SK-MEL-5 (cell line): ENCODE measurements at places on chromosomes 1 and 21.

- DNase-seq: no peak
Observed at GRCh38 chr1:109947582-109948284, 36.8 kb upstream of the AHCYL1 start.

- DNase-seq: no peak
Observed at GRCh38 chr1:212455401-212455800, 22.7 kb downstream of the NENF start.

DNA sequence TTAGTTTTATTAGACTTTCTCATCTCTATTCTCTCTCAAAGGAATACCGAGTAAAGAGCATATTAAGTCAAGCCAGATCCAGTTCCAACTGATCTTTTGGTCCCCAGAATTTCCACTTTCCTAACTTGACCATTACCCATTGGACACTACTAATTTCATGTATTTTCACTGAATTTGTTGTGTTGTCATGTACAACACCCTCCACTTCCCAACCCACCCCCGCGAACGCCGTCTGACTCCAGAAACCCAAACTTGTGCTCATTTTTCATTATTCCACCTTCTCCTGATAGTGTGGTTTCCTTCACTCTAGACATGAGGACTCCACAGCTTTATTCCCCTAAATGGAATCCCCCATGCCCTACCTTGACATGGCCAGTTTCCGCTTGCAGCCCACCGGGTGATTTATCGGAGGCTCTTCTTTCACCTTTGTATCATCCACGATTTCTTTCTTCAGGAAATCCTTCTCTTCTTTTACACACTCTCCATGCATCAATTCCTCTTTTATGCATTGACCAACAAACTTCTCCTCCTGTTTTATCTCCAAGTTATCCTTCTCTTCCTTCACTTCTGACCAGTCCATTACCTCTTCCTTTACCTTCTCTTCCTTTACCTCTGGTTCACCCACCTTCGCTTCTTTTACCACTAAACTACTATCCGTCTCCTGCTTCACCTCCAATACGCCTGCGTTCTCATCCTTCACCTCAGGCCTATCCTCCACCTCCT lies 805 bp downstream of the ZNHIT6 start:
- DNase-seq: no peak

DNA sequence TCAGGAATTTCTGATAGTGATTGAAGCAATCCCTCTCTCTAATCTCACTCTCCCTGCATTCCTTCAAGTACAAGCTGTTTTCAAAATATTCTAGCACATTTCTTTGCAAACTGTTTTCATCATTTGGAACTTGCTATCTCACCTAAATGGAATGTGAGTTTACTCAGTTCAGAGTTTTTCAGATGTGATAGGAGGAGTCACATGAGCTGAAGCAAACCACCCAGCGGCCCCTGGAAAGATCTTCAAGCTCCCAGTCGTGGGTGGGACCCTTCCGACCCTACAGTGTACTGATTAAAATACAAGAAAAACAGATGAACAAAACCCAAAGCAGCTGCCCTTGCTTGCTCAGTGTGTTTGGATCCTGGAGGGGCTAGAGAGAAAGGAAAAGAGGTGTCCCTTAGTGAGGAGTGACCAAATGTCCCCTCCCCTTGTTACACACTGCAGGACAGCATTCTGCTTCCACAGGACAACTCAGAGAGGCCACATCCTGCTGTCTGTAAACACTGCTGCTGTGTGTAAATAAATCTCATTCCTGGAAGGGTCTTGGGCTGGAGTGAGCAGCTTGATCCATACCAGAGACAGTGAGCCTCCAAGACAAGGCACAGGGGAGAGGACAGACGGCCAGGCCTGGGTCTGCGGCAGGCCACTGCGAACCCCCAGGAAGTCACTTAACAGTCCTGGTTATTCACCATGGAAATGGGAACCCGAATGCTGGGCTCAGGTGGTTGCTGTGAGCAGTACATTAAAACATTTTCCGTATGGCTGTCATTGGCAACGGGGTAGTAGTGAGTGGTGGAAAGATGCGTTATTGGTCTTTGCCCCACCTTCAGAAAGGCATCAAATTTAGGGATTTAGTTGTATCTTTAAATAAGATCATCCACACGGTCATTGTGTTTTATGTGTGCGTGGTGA lies 229.2 kb downstream of the RHOU start:
- DNase-seq: no peak

- DNase-seq: peak; percentile 95
Observed at GRCh38 chr21:41678924-41679318, 87.9 kb downstream of the RIPK4 start.

DNA sequence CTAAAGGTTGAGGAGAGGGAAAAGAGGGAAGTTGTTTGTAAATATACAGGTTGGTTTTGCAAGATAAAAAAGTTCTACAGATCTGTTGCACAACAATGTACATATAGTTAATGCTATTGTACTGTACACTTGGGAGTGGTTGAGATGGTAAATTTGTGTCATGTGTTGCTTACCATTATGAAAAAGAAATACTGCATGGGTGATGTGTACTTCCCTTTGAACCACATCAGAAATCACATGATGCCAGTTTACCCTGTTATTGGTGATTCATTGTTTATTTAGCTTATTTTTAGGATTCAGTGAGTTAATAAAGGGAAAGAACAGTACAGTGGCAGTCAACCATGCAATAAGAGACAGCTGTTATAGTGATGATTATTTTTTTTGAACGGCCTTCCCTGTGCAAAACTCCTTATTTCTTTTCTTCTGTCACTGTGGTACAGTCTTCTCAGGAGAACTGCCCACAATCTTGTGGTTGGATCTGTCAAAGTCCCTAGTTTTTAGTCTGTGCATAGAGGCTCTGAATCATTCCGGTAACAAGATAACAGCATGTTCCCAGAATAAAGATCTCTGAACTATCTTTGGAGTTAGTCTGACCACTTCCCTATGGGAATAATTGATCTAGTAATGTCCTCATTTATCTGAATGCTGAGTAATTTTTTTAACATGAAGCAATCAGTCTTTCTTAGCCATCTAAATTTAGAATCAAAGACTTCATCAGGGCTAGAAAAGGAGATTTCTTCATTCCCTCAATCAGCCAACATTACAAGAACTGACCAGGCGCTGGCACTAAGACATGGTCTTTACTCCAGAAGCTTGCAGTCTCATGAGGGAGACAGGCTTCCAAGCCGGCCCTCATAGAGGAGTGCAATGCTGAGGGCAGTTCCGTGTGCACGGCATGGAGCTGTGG lies 84.2 kb downstream of the SH3GLB1 start:
- peak; percentile 60 for DNase-seq

DNA sequence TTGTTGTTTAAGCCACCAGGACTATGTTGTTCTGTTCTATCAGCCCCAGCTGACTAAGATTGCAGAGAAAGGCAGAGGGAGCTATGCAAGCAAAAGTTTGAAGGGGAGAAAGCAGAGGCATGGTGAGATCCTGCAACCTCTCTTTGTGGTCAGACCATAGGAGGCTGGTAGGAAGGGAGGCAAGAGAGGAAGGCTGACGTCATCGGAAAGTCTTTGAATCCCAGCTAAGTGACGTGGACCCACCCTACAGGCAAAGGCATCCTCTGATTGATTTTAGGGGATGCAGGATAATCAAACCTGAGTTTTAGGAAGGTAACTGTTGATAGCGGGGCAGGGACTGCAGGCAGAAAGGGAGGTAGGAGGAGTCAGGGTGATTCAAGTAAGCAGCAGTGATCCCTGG lies 23.3 kb upstream of the TNNI1 start:
- peak; percentile 45 for DNase-seq

GRCh38 chr1:184630679-184631060 lies 124.0 kb downstream of the EDEM3 start:
- DNase-seq: no peak

GRCh38 chr1:38134294-38134755 lies 87.7 kb upstream of the POU3F1 start:
- DNase-seq: no peak

DNA sequence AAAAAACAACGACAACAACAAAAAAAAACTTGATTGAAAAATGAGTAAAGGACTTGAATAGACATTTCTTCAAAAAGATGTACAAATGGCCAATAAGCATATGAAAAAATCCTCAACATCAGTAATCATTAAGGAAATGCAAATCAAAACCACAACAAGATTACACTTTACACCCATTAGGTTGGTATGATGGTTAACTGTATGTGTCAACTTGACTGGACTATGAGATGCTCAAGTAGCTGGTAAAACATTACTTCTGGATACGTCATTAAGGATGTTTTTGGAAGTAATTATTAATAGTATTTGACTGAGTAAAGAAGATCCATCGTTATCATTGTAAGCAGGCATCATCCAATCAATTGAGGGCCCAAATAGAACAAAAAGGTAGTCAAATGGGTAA lies 34.9 kb upstream of the LYPLAL1 start:
- no peak for DNase-seq

GRCh38 chr1:114181356-114181755 lies 27.7 kb upstream of the SYT6 start:
- DNase-seq: no peak

GRCh38 chr1:201728731-201729130 lies 100.2 kb upstream of the IPO9 start:
- DNase-seq: no peak

- DNase-seq: no peak
Observed at GRCh38 chr1:88883156-88883555, 8.2 kb downstream of the GTF2B start.

DNA sequence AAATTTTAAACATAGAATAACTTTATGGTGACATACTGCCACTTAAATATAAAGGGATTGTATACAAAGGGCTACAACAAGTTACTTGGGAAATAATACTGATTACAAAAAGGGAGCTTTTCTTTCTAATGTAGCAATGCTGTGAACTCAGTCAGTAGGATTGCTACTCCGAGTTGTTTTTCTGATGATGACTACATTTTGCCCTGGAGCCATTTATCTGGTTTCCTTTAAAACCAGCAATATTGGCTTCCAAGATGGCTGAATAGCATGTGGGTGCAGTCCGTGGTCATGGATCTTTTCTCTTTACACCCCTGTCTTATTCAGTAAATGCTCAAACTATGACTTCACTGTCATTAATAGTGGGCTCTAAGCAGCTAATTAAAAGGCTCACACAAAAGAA lies 92.6 kb upstream of the NEK7 start:
- DNase-seq: no peak

DNA sequence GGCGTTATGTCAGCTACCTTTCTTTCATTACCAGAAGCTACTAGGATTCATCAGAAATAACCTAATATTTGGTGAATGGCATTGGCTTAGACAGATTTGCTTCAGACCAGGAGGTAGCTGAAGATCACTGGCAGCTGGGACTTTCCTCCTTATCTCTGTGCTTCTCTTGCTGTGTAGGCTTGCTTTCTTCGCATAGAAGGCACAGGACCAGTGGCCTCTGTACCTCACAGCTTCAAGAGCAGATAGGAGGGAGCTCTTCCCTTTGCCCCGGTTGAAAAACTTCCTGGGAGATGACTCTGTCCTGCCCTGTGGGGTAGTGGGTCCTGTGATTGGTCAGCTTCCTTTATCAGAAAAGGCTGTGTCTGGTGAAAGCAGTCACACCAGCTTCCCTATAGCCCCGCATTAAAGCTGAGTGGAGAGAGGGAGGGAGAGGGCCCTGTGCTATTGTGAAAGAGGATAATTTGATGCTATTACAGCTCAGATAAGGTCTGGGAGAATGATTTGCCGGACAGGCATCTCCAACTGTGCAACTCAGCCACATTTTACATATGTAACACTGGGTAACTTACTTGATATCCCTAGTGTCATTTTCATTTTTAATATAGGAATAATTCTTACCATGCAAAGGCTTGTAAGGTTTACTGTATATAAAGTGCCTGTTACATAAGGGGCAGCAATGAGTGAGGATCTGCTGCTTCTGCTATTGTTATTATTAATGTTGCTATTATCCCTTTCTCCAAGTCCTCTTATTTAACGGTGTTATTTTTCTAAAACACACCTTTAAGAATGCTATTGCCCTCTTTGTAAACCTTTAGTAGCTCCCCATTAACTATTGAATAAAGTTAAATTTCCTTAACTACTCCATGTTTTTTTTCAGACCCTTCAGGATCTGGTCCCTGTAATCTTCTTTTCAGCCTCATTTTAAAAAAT lies 31.6 kb downstream of the OSBPL9 start:
- DNase-seq: peak; percentile 41

DNA sequence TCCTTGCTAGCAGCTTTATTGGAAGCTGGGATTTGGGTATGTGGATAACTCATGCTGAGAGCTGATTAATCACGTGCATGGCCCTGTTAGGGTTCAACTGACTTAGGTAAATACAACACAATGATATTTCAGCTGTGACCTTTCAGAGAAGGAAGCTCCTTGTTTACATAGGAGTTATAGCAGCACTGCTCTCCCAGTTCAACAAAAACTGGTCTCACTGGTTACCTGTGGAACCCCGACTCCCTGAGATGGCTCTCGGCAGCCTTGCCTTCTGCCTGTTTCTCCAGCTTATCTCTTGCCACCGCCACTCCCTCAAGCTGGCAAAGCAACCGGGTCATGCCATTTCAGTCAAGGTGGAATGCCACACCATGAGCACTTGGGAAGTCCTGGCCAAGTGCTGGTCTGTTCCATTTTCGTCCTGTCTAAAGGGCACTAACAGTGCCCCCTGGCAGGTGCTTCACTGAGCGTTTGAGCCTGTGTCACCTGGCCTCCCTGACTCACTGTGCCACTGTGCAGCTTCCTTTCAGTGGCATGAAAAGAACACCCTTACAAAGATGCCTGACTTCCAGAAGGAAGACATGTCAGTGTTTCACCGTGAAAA lies 31.6 kb downstream of the DOP1B start:
- no peak for DNase-seq

DNA sequence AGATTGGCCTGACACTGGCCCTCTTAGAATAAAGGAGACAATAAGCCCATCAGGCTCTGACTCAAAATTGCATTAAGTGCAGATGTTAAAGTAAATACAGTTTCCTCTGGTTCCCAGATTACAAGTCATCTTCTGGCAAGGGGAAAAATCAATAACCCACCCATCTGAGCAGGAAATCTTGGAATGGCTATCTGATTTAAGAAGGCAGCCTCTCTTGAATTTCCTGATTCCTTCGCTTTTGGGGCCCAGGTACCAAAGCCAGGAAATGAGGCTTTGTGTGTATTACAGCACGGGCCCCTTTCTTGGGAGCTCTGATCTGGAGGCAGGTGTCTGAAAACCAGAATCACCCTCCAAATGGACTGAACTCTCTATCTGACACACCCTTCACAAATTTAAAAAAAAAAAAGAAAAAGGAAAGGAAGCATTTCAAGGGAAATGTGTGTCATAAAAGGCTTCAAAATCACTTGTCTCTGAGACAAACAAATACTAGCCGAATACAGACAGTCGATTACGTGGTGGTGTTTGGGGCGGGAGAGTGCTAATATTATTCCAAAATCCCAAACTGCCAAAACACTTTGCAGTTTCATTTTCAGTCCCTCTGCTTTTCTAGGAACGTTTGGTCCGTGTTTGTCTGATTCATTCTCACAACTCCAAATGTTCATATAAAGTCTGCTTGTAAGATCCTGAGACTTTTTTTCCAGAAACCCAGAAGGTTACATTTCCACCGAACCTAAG lies 240.9 kb upstream of the CAMK1G start:
- no peak for DNase-seq

- peak; percentile 4 for DNase-seq
Observed at GRCh38 chr21:31629972-31630711, 29.4 kb upstream of the SOD1 start.

DNA sequence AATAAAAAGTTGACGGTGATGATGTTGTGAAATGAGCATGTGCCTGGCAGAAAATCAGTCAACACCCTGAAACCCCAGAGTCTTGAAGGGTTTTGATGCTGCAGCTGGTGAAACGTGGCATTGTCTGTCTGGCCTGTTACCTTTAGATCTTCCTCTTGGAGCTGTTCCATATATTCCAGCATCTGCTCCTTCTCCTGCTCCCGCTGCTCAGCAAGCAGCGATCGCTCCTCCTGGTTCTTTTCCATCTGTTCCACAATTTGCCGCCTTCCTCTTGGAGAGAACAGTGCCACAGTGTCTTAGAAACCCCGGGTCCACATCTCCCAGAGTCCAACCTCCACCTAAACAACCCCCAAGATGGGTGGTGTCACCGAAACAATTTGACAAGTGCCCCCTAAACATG lies 15.7 kb downstream of the CFAP45 start:
- no peak for DNase-seq
